ENCODE measurements at places on chromosomes 5 and 9.
A peak's percentile ranks its signal among the peaks of the same experiment; 100 is the strongest.

GRCh38 chr9:21854594-21854993 lies 52.2 kb downstream of the MTAP start:
- DNase-seq: peak; percentile 59

- no peak for DNase-seq
Observed at GRCh38 chr5:176806137-176806536, 4.2 kb upstream of the UNC5A start.

- no peak for DNase-seq
Observed at GRCh38 chr5:1638658-1639400, 115.1 kb upstream of the LPCAT1 start.

DNA sequence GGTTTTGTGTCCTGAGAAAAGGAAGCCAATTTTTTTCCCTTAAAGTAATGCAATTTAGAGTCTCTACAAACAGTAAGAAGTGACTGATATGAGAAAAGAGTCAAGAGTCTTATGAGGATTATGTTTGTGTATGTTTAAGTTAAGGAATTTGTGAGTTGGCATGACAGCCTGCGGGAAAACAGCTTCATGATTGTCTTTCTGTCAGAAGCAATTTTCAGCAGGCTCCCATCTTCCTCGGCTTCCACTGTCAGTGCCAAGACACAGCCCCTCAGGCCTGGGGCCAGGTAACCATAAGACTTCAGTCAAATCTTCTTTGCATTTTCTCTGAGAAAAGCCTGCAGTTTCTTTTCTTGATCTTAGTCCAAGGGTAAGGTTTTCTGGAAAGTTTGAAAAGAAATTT lies 17.0 kb upstream of the SELENOP start:
- no peak for DNase-seq

DNA sequence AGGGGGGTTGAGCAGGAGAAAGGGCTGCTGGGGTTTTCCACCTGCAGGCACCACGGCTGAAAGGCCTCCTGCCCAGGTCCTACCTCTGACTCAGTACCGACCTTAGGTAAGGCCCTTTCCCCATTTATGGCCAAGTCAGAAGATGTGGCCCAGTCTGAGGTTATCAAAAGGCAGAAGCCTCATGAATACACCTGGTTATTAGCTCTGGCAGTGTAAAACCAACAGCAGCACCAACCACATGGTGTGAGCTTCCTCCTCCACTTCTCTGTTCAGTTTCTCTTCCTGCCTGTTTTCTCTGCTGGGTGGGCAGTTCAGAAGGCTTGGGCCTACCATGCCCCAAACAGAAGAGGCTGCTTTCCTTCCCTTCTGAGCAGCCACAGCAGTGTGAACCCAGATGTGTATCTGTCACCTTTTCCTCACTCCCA lies 86.9 kb downstream of the UGCG start:
- no peak for DNase-seq

DNA sequence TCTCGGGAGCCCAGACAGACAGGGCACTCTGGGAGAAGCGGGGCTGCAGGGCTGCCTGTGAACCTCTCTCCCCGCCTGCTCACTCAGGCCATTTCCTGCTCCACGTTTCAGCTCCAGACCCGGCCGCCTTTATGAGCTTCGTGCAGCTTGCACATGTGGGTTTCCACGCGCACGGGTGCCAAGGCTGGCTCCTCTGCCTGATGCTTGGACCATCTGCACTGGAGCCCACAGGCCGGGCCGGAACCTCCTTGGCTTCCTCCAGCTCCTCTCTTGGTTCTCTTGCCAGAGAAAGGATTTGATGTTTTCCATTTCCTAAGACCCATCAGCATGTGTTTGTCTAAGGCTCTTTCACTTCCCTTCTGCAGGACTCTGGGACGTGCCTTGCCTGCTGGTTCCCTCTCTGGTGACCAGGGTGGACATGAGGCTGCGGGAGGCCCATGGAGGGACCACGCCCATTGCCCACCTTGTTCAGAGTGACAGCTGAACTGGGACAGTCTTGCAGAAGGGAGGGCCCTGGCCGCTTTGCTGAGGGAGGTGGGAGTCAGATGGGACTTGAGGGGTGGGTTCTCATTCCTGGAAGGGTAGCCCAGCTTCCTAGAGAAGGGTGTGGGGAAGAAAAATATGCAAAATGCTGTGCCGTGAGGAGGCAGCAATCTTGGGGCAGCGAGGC lies 23.3 kb upstream of the COL5A1 start:
- peak; percentile 18 for DNase-seq

DNA sequence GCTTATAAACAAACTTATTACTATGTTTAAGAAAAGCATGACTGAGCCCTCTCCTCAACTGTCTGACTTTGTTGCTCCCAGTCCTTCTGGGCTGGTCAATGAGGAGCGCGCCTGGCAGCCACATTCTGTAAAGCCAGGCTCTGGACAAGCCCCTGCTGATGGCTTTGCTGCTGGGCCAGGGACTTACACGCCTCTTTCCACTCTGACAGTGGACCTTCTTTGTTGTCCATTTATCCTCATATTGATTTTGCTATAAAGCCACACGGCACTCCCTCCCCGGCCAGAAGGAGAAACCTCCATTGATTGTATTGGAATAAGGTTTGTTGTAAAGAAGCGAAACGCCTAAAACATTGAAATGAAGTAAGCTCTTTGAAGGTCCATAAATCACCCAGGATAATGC lies 50.6 kb downstream of the C5orf15 start:
- DNase-seq: no peak

DNA sequence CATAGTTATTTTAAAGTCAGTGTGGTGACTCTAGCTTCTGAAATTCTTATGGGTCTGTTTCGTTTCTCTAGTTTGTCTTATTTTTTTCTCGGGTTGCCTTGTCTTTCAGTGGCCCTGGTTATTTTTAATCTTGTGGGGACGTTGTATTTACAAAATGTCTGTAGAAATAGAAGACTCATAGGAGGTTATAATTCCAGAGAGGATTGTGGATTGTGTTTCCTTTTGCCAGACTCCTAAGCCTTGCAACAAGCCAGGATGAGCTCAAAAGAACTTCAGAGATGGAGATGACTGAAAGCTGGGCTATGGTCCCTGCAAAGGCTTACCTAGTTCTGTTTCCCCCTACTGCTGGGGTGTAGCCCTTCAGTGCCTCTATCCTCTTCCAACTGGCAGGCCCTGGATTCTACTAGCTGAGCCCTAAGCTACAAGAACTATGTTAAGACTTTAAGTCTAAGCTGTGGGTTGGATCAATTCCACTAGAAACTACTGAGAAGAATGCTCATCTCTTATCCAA lies 32.2 kb upstream of the LECT2 start:
- peak; percentile 47 for DNase-seq

Data from fibroblast of skin of right quadriceps (primary cell).